CD14-positive monocyte (primary cell): ENCODE measurements at places on chromosomes 16 and 17.

- peak; percentile 62 for DNase-seq
Measured at GRCh38 chr17:43753493-43754129, 5.0 kb downstream of the SOST start.

DNA sequence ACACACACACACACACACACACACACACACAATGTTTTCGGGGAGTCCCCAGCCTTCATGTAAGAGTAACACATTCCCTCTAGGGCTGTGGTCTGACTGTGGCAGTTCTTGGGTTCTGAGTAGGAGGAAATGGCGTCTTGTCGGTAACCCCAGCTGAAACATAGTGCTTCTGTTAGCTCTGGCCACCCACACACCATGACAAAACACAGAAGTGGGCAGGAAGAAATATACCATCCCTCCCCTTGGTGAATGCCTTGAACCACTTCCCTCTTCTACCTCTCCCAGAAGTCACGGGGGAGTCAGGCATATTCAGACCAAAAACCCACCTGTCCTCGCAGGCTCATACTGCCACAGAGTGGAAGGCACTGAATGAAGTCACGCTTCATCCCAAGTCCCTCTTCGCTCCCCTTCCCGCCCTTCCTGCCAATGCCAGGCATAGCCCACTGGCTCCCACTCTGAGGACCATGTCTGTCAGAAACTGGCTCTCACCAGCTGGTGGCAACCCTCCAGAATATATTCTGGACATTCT lies 11.5 kb downstream of the SLC35B1 start:
- DNase-seq: no peak

DNA sequence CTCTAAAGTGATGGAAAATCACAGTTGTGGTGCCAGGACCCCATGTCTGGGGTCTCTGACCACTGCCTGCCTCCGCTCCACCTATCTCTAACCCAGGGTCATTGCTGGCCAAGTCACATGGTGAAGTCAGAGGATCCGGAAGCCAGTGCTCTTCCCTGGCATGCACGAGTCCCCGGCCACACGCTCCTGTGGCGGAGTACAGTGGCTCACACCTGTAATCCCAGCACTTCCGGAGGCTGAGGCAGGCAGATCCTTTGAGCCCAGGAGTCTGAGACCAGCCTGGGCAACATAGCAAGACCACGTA lies 21.5 kb upstream of the RBFOX3 start:
- DNase-seq: no peak

DNA sequence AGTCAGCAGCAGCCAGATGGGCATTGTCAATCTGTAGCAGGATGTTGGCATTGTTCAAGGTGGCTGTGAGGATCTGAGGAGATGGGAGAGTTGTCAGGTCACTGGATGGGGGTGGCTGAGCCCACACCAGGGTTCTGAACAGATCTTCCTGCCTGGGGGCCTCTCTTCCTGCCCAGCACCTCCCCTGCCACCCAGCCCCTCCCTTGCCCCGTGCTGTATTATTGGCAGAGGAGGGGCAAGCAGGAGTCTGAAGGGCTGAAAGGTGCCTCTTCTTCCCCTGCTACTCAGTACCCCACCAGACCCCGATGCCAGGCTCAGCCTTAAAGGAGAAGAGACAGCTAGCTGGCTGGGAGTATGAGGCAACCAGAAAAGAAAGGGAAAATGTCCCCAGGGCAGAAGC lies 93.0 kb downstream of the GOSR1 start:
- DNase-seq: no peak

DNA sequence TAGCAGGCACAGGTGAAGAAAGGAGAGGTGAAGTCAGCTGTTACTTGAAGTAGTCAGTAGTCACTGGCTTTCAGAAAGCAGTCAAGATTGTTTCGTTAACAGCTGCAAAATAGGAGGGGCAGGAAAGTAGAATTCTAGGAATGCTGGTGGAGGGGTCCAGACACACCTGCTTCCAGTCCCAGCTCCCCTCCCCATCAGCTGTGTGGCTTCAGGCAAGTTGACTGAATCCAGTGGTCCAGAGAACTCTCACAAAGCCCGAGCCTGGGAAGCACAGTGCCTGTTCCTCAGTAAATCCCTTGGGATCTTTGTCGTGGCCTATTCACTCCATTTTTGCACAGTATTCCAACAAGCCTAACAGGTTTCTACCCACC lies 4.6 kb upstream of the SOCS1 start:
- DNase-seq: no peak

DNA sequence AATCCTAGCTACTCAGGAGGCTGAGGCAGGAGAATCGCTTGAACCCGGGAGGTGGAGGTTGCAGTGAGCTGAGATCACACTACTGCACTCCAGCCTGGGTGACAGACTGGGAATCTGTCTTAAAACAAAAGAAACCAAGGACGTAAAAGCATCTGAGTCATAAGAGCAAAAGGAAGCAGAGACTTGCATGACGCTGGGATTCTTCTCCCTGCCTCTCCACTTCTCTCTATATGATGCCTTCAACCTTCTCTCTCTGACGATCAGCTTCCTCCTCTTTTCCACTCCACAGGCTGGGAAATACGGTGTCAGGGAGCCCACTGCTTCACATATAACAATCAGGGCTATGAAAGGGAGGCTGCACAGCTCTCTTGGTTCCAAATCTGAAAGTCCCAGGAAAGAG lies 43.2 kb upstream of the CCL1 start:
- DNase-seq: peak; percentile 46

GRCh38 chr17:58811290-58811689 lies 55.6 kb downstream of the PPM1E start:
- DNase-seq: no peak

DNA sequence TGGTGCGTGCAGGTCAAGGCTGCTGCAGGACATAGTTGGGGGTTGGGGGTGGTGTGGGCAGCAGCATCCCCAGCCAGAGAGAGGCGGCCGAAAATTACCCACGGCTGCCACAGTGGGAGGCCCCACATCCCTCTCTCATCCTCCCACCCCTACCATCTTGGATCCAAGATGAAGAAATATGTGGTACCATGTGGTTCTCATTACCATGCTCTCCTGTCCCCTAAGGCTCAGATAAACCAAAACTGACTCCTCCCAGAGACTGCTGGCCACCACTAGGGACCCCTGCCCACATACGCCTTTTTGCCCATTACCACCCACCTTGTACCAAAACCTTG lies 120.4 kb downstream of the HIC1 start:
- no peak for DNase-seq

DNA sequence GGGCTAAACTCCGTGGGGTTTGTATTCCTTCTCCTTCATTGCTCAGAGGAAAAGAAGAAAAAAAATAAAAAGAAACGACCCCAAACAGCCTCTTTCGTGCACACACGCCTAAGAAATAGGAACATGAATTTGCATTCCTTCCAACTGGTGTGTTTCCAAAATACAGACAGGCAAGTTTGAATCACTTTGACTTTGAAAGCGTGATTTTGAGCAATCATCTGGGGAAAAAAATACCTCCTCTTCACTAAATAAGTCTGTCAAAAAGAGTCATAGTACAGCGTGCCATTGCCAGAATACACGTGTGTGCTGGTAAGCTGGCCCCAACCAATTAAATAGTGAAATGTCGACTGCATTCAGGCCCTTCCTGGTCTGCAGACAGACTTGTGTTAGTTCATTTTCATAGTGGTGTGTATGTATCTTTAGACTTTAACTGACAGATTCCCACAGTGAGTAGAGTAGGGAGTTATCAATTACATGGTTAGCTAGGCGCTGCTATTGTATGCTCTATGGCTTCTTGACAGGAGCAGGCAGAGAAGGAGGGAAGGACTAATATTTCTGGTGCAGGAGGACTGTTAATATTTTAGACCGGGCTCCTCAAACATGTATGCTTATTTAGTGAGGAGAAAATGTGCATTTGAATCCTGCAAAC lies 618.3 kb downstream of the MAF start:
- DNase-seq: no peak

DNA sequence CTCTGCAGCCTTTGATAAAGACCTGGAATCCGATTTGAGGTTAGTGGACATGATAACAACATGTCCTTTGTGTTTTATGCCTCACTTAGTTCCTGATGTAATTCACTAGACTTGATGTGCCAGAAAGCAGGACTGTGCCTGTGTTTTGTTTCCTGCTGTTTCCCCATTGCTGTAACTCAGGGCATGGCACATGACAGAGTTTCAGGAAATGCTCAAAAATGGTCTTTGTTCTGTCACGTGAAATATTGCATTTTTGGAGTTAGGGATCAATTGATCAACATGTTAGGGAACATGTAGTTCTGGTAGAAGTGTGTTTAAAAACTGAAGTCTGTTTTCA lies 32.8 kb downstream of the DHX38 start:
- DNase-seq: peak; percentile 12

- no peak for DNase-seq
Measured at GRCh38 chr16:21592191-21592590, 7.2 kb upstream of the METTL9 start.

GRCh38 chr16:80615735-80616134 lies 74.9 kb downstream of the DYNLRB2 start:
- DNase-seq: no peak

GRCh38 chr17:55770196-55770870 lies 19.5 kb downstream of the PCTP start:
- peak; percentile 34 for DNase-seq

GRCh38 chr16:77636615-77637014 lies 85.7 kb upstream of the NUDT7 start:
- no peak for DNase-seq

DNA sequence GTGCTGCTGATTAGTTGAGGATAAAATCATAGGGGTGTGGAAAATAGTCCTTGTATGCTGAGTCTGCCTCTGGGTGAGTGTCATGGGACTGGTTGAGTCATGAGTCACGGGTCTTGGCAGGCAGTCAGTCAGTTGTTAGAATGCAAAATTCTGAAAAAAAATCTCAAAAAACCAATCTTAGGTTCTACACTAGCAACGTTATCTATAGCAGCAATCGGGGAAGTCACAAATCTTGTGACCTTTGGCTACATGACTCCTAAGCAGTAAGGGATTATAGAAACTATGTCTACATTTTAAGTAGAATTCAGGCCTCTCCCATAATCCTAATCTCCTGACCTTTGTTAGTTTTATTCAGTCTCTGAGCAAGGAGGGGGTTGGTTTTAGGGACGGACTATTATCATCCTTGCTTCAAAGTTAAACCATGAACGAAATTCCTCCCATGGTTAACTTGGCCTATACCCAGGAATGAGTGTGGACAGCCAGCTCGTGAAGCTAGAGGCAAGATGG lies 18.0 kb upstream of the PMFBP1 start:
- peak; percentile 79 for DNase-seq

- DNase-seq: no peak
Measured at GRCh38 chr17:79657036-79657435, 46.2 kb upstream of the RBFOX3 start.

- no peak for DNase-seq
Measured at GRCh38 chr17:13601776-13602551, at the start of gene HS3ST3A1. Gene HS3ST3A1, minus strand, starts transcription at chr17:13601929. Its CDS starts 800 bp downstream, at chr17:13601129.

GRCh38 chr16:27235055-27235937 lies 32.0 kb downstream of the KDM8 start:
- peak; percentile 66 for DNase-seq

DNA sequence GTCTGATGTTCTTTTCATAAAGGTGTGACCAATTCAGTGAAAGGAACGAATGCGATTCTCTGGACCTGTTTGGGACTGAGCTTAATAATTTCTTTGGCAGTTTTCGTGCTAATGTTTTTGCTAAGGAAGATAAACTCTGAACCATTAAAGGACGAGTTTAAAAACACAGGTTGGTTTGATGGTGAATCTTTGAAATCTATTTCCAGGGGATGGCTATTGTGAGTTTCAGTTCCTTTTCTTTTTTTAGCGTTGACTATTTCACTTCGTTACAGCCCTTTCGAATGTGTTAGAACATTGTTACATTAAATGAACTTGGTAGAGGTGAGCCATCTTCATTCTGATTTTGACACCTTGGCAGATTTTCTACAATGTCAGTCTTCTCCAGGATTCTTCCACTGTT lies 1.2 kb downstream of the TNFRSF17 start:
- DNase-seq: no peak

GRCh38 chr17:79674506-79675412 lies 56.0 kb upstream of the ENPP7 start:
- DNase-seq: no peak

DNA sequence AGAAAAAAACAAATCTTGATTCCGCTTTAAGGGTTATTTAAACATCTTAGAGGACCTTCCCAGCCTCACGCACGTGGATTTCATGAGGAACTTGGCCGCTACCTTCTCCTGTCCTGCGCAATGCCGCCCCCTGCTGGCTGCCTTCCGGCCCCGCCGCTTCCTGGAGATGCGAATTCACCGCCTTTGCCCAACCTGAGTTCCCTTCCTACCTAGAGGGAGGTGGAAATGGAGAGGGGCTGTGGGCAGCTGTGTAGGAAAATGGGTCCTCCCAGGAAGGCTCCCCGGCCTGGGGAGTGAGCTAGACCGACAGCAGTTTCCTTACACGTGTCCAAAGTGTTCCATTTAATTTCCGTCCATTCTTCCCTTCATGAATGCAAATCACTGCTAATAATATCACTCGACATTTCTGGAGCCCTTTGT lies 1.0 kb upstream of the ABCC12 start:
- peak; percentile 68 for DNase-seq

DNA sequence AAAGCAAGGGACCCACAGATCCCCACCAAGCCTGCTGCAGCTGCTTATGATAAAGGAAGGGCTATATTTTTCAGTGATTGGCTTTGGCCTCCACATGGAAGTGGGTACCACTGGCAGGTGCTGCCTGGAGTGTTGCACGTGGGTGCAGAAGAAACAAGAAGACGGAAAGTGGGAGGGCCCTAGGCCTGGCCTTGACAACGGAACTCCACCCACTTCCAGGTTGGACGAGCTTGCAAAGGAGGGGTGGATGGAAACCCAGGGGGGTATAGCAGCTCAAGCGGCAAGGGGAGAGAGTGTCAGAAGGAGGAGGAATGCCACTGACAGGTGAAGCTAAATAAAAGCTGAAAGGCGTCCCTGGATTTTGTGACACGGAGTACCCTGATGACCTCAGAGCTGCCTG lies 20.3 kb downstream of the TRIM25 start:
- no peak for DNase-seq

DNA sequence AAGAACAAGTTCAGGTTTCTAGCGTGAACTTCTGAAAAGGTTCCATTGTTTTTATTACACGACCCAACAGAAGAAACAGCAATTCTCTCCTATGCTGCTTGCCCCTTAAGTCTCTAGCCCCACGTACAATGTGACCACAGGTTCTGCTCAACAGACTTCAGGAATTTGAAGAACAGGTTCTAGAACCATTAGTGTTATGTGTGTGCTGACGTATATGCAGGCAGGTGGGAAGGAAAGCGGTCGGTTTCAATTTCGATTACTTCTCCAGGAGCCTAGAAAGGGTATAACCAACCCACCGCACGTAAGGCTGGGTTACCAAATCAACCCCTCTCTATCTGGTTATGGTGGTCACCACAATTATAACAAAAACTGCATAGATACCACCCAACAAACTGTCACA lies 39.4 kb downstream of the XPO6 start:
- no peak for DNase-seq

DNA sequence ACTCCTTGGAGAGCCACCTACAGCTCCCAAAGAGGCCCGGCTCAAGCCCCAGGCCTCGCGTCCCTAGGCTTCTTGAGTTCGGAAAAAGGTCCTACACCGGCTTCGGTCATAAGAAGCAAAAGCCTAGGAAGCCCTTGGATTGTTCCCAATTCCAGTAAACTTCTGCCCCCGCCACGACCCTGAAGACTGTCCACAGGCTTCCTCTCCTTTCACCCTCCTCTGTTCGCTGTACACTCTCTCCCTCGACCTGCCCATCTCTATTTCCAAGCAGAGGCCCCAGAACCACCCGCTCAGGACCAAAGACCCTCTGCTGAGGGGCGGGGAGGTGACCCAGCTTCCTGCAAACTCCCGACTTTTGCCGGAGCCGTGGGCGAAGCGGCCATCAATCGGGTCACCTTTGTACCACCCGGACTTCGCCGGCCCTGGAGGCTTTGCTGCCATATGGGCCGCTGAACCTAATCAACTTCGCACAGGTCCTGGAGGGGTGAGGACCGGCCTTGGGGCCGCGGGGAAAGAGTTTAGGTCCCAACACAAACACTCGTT lies 2.7 kb downstream of the HOXB2 start:
- DNase-seq: no peak
